Activated naive CD4-positive, alpha-beta T cell (primary cell): ENCODE measurements at places on chromosomes 1 and 21.
A peak's percentile ranks its signal among the peaks of the same experiment; 100 is the strongest.

DNA sequence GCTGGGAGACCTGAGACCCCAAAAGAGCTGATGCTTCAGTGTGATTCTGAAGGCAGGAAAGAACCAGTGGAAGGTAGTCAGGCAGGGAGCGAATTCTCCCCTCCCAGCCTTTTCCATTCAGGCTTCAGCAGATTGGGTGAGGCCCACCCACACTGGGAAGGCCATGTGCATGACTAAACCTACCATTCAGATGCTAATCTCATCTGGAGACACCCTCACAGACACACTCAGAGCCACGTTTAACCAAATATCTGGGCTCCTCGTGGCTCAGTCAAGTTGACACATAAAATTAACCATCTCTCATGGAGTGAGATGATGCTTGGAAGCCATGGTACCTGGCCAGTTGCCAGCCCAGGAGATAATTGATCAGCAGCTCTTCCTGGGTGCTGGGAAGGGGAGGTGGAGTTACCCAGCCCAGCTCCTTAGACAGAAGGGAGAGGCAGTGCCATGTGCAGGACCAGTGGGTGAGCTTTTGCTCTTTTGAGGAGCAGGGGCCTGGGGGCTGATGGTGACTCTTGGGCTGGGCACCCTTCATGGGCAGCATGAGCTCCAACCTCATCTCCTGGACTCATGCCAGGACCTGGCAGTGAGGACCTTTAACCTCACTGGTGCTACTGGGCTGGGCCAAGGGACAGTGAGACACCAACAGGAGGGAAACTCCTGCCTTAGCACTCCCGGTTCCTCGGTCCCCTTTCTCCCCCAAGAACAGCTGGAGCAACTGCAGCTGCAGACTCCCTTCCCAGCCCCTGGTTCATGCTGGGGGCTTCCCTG lies 89.0 kb upstream of the ACTL8 start:
- no peak for DNase-seq

GRCh38 chr1:54219688-54220003 lies 19.7 kb downstream of the MRPL37 start:
- no peak for DNase-seq

DNA sequence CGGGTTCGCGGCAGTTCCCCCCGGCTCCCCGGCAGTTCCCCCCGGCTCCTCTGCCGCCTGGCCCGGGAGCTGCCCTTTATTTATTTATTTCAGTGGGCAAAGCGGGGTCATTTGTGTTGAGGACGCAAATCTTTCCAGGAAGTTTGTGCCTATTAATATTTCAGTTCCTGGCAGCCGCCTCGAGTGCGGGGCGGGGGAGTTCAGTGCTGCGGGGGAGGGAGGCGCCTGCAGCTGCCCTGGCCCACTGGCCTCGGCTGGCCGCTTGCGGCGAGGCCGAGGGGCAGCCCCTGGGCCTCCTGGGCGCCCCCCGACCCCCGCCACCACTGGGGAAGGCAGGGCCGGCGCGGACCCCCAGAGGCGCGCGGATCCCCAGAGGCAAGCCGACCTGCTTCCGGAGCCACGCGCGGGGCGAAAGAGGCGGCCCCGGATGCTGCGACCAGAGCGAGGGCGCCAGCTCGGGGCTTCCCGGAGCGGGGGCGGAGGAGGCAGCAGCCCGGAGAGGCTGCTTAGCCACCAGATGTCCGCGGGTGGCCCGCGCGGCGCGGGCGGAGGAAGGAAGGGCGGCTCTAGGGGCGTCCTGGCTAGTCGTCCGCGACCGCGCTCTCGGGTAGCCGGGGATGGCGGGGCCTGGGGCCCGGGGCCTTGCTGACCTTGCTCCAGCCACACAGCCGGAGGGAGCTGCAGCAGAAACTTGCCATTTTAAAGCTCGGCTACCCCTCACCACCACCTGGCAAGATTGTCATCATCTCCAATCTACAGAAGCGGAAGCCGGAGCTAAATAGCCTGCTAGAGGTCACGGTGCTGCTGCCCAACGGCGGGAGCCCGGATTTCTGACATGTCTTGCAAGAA lies 48.0 kb downstream of the H3-3A start:
- DNase-seq = peak; percentile 23

GRCh38 chr1:2597441-2598328 lies 11.1 kb downstream of the PRXL2B start:
- DNase-seq = no peak

- peak; percentile 25 for DNase-seq
Observed at GRCh38 chr1:160629286-160630210, 17.3 kb downstream of the SLAMF1 start.

DNA sequence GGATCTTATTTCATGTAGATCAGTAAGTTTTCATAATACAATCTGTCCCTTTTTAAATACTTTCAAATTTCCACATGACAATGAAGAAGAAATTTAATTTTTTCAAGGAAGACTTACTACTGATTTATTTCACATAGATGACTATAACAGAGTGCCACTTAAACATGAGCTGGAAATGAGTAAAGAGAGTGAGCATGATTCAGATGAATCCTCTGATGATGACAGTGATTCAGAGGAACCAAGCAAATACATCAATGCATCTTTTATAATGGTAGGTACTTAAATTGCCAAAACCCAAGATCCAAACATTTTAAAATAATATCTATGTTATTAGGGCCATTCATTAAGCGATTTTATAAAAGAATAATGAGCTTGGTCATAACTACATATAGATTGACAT lies 110.4 kb downstream of the PTPRC start:
- DNase-seq = no peak

DNA sequence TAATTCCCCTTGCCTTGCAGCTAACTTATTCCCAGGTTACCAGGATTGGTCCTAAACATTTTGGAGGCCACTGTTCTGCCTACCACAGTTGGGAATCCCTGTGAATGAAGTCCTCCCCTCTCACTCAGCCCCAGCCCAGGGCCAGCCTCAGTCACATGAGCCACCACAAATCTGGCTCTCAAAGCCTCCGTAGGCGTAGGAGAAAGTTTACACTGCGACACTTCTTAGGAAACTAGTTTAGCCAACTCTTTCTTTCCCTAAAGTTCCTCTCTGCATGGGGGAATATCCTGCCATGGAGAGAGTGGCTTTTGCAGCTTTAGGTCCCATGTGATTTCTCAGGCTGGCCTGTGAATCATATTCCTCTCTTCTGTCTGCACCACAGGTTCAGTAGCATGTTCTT lies 45.7 kb upstream of the ETV3 start:
- DNase-seq = no peak
